ENCODE measurements at places on chromosomes 3 and 15.

DNA sequence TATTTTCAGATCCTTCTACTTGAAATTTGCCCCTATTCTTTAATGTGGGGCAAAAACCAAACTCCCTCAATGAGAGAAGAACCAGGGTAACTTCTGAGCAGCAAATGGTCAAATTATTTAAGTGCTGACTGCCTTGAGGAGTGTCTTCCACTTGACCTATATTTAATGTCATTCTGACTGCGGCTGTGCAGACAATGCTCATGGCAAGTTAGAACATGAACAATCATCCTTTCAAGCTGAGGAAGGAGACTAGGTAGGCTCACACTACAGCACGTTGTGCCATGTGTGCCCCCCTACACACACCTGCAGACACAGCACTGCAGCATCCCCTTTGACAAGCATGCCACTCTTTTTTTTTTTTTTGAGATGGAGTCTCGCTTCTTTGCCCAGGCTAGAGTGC, 98.2 kb downstream of the OSBPL10 start:
- no peak for ATAC-seq

DNA sequence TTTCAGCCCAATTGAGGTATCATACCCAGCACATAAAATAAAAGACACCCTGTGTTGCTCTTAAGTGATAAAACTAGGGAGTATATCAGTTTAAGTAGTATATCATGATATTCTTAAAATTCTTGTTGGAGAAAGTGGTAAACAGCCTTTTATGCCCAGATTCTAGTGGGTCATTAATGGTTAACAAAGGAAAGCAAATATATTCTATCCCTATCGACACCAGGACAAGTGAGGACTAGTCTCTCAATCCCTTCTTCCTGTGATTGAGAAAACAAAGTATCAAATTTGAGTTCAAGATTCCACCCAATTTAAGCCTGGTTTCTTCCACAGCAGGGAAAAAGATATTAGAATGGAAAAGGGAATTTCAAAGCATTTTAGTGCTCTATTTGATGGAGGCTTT, 142.4 kb upstream of the IL12A start:
- ATAC-seq = no peak

GRCh38 chr15:78457101-78457500, 19.1 kb downstream of the IREB2 start:
- ATAC-seq = no peak

- no peak for ATAC-seq
These were observed 4.3 kb downstream of the SST start for GRCh38 chr3:187665764-187666402.

GRCh38 chr3:104908761-104909160, 457.9 kb upstream of the ALCAM start:
- ATAC-seq = no peak

DNA sequence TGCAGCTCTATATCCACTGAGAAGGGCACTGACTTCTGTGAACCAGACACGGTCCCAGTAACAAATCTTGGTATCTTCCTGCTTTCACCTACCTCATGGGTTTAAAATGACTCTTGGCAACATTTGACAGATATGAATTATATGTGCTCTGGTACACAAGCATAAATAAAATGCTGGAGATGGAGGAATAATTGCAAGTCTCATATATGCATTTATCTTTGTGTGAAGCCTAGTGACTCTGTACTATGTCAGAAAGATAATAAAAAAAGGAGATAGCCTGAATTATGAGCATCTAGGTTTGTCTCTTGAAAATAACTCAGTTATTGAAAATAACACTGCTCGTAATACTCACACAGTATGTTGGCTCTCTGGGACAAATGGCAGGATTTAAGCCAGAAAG, 167.1 kb upstream of the CRBN start:
- no peak for ATAC-seq

DNA sequence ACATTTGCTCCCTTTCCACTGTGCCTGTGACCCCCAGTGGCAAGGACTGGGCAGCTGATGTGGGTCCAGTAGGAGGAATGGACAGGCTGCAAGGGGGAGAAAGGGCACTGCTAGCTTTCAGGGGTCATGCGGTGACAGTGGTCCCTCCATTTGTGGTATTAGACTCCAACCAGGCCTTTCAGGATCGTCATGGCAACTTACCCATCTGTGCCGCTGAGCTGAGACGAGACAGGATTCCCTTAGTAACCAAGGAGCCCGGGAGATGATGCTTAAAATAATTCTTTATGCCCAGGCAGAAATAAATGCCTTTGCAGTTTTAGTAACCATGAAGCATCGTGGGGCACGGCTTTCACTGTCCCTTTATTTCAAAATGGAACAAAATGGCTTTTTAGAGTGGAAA, 15.9 kb upstream of the MRPL3 start:
- no peak for ATAC-seq

- no peak for ATAC-seq
These were observed 15.7 kb upstream of the RTP1 start for GRCh38 chr3:187181454-187182170.

DNA sequence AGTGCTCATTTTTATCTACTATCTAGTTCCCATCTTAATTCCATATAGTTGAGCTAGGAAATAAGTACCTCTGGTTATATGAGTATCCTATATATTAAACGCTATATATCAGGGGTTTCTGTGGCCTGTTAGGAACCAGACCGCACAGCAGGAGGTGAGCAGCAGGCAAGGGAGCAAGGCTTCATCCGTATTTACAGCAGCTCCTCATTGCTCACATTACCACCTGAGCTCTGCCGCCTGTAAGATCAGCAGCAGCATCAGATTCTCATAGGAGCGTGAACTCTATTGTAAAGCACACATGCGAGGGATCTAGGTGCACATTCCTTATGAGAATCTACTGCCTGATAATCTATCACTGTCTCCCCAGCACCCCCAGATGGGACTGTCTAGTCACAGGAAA, 23.0 kb downstream of the GSK3B start:
- no peak for ATAC-seq

DNA sequence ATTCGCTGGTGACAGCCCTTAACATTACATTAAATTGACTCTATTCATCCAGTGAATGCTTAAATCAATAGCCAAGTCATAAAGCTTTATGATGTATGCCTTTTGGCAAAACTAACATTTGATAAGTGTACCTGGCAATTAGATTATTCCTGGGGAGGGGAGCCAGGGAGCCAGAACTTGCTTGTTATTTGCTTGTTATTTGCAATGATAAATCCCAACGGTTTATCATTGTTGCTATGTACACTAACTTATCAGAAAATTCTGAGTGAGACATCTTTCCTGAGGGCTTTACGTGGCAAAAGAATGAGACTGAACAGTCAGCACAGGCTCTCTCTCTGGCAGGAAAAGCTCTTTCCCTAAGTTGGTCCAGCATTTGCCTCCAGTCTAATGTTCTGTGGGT, 35.8 kb upstream of the FBN1 start:
- no peak for ATAC-seq

GRCh38 chr3:125358923-125359322, 16.2 kb downstream of the ZNF148 start:
- ATAC-seq = no peak
